Forelimb muscle (tissue), 1 donor: ENCODE measurements at places on chromosomes 16 and 17.

DNA sequence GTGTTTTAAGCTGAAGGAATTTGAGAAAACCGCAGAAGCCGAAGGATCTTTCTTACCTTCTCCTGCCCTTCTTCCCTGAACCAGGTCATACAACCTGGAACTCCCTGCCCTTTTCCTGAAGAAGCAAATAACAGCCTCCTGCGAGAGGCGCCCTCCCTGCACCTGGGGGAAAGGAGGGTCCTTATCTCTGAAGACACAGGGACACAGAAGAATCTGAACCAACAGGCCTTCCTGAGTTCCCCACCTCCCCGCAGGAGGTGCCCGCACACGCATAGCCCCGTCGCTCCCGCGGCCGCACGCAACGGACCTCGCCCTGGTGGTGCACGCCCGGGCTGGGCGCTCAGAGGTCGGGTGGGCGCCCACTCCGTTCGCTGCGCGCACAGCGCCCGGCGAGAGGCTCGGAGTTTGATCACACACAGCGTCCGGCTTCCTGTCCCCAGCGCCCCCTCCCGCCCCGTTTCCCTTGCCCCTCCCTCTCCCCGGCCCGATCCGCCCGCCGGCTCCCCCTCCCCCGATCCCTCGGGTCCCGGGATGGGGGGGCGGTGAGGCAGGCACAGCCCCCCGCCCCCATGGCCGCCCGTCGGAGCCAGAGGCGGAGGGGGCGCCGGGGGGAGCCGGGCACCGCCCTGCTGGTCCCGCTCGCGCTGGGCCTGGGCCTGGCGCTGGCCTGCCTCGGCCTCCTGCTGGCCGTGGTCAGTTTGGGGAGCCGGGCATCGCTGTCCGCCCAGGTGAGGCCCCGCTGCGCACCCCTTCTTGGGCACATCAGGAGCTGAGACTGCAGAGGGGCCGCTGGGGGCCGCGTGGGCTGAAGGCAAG, at the start of gene TNFSF12:
Gene TNFSF12 (plus strand): TSS at position 474 of the 816 bp plus-strand sequence. CDS start 96 bp downstream, at position 570.
- no peak for DNase-seq

DNA sequence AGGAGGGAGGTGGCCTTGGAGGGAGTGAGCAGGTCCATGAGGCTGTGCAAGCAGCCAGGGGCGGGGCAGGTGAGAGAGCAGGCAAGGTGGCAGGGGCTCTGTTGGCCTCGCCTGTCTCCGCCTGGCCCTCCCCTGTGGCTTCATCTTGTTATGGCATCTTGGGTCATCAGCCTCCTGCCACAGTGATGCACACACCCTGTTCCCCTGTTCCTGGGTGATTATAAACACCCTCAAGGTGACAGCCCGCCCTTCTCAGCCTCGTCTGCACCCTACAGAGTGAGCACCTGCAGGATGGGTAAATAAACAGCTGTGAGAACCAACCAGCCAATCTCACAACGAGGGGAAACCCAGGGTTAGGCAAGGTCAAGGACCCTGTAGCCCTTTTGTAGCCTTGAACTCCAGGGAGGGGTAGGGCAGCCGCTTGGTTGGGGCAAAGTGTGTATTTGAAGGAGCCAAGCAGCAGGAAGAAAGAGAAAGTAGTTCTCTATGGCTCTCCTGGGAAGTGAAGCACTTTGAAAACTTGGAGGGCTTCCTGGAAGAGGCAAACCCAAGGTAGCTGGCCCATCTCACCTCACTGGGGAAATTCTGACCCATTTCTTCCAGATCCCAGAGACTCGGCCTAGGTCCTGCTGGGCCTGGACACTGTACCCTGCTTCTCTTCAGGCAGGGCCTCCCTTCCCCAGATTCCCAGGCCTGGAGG, 60.6 kb downstream of the NT5M start:
- DNase-seq: no peak

DNA sequence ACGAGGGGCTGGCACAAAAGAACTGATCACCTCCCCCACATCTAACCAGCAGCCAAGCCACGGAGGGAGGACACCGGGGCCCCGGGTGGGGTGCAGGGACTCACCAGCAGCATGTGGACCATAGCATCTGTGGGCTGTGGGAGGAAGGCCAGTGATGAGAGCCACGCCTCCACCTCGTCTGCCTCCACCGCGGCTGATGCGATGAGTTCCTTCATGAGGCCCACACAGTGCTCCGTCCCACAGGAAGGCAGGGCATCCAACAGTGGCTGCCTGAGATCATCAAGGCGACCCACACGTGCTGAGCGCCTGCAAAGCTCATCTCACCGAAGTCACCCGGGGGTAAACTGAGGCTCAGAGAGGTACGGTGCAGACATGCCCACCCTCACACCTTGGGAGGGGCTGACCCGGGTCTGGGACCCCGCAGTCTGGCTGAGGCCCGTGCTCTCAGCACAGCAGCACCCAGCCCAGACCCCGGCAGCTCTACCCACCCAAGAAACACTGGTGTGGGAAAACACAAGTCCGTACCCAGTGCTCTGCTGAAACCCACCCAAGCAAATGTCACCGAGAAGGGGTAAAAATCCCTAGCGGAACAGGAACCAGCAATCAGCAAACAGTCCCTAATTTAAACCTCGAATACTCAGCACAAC, 85.9 kb downstream of the LITAF start:
- DNase-seq: no peak

DNA sequence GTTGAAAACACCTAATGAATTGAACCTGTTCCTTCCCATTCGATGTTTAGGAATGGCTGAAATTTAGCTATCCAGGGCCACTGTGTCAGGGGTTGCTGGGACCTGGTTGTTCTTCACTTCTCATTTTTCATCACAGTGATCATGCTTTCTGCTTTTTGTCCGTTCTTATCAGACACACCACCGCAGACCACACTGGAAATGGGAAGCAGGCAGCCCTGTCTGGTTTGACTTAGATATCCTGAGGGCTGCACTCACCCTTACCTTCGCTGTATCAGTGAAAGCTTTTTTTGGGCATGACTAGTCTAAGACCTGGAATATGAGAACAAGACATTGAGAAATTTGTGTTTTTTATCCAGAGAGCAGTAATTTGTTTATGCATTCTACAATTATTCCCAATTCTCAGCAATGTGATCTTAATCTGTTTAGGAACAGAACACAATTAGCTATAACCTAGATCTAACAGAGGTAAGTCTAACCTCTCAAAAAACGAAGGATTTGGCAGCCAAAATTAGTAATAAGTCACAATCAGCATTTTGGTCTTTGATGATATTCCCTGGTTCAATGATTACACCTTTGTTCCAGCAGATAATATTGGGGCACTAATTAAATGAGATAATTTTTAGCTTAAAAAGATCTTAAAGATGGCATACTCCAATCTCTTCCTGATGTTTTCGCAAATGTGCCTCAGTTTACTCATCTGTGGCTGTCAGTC, 126.0 kb upstream of the GOT2 start:
- no peak for DNase-seq

DNA sequence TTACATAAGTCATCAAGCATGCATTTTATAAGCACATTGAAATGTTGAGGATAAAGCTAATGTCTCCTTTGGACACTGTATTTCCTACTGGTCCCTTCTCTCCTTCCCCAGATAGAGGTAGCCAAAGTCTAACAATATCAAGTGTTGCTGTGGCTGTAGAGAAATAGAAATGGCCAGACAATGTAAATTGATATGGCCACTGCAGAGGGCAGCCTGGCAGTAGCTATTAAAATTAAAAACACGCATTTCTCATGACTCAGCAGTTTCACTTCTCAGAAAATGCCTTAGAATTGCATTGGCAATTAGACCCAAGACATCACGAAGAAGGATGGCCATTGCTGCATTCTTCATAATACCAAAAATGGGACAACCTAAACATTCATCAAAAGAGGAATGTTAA, 46.8 kb upstream of the MRTFB start:
- no peak for DNase-seq

GRCh38 chr17:29622337-29623282, at the start of gene CORO6:
CORO6 (minus strand) TSS chr17:29622912; CDS start chr17:29621421, 1,491 bp downstream.
- no peak for DNase-seq

DNA sequence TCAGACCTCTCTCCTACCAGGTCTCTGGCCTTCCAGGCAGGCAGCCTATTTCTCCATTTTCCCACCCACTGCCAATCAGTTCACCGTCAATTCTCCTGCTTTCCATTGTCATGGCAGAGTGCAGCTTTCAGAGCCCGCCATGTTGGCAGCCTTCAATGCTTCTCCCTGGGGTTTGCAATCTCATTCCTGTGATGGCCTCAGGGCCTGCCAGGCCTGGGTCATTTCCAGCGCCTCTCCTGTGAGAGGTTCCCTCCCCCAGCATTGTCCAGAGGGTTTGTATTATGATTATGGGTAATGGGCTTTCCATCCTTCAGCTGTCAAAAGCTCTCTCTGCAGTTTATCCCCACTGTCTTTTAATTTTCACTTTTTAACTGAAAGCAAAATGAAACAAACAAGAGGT, 716.6 kb upstream of the CDH8 start:
- DNase-seq: no peak

DNA sequence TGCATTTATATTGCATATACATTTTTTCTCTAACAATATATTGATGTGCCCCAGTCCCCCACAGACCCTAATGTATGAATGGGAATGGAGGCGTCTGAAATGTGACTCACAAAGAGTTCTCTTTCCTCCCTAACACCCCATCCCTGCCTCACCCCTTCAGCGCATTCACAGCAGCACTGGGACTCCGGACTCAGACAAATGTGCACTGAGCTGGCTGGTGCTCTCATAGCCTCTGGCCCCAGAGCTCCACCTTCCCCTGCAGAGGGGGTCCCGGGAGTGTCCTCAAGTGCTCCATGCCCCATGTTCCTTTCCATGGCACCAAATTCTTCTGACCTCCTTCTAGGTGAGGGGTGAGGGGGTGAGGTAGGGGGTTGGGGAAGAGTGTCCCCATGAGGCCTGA, 20.6 kb downstream of the NPTX1 start:
- no peak for DNase-seq

DNA sequence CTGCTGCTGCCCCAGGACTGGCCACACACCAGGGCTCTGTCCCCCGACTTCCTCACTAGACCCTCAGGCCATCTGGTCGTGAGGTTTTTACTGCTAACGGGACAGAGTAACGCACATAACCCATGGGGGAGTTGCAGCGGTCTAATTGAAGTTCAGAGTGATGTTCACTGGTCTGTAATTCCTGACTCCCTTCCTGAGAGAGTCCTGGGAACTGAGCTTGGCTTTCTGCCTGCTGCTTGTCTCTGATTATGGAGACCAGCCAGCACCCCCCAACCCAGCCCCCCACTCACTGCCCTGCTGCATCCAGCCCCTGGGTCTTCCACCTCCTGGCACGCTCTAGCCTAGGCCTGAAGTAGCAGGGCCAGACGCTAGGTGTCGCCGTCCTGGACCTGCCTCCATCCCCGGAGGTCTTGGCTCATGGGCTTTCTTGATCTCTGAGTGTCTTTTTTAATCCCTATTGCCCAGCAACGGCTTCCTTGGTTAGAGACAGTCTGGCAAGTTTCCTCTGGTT, 192.9 kb downstream of the CCDC182 start:
- DNase-seq: no peak

DNA sequence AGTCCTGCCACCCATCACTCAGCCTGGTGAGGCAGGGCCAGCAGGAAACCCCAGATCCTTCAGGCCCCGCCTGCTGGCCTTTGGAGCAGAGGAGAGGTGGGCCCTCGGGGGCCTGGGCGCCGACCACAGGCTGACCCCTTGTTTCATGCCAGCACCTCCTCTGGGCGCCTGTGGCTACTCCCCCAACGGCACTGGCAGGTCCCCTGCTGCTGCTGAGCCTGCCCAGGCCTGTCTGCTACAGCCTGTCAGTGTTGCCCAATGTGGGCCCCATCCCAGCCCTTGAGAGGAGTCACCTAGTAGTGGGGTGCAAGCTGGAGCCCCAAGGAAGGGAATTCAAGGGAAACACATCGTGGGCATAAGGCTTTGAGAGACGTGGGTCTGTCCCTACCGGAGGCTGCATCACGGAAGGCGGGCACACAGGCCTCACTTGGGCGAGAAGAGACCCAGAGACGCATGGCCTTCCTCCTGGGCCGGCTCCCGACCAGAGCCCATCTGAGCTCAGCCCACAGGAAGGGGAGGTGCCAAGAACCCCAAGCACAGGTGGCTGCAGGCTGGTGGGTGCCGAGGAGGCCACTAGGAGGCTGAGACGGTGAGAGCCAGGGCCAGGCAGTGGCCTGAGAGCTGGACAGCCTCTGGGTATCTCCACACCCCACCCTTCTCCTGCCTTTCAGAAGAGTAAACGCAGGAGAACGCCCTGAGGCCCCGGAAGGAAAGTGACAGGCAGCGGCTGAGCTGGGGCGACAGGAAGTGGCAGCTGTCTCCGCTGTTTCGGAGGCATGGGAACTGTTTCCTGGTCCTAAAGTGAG, 8.0 kb upstream of the FASN start:
- DNase-seq: no peak

- DNase-seq: no peak
Observed at GRCh38 chr16:85227084-85227945, 115.0 kb upstream of the CIBAR2 start.

GRCh38 chr17:2304931-2305330, 1.2 kb downstream of the SRR start:
- DNase-seq: no peak

- no peak for DNase-seq
Observed at GRCh38 chr16:1420111-1420539, 422 bp downstream of the UQCC4 start.
